ENCODE measurements at places on chromosomes 16 and 17.

DNA sequence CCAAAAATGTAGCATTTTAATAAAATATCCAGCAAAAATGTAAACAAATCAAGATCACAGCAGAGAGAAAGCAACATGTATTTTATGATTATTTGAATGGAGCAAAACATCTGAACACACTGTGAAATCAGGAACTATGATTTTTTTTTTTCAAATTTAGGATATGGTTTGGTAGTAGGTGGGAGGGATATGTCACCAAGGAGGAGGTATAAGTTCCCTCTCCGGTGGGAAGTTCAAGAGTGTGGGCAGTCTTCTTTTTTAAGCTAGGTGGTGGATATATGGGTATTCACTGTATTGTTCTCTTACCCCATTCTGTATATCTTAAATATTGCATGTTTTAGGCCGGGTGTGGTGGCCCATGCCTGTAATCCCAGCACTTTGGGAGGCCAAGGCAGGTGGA is 10.2 kb downstream of the CDR2 start:
- no peak for DNase-seq

DNA sequence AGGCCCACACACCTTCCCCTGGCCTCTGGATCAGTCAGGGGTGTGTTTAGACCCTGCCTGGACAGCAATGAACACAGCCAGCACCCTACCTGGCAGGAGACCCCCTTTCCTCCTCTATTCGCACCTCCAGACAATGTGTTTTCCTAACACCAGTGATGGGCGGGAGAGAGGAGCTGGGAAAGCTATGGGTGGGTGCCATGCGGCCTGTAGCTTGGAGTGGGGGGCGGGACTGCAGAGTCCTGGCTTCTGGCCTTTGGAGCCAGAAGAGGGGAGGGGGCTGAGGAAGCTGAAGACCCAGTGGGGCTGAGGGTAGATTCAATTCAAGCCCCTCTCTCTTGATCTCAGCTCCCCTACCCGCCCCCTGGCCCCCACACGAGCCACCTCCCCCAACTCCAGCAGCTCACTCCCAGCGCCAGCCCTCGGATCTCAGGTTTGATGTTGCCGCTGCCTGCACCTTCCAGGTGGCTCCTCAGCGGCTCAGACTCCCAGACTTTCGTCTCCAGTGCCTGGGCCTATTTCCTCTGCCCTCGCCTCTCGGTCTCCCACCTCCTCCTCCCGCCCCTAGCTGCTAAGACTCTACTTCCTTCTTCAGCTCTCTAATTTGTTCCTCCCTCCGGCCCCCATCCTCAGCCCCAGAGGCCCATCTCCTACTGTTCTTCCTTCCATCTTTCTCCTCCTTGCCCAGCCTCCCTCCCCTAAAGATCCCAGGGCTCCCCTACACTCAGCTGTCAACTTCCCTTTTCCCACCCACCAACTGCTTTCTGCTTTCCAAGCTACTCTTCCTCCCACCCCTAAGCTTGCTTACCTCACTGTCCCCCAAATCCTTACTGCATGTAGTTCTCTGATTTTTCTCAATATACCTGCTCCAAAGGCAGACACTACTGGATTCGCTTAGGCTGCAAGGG is 6.8 kb upstream of the SP6 start:
- DNase-seq = no peak

DNA sequence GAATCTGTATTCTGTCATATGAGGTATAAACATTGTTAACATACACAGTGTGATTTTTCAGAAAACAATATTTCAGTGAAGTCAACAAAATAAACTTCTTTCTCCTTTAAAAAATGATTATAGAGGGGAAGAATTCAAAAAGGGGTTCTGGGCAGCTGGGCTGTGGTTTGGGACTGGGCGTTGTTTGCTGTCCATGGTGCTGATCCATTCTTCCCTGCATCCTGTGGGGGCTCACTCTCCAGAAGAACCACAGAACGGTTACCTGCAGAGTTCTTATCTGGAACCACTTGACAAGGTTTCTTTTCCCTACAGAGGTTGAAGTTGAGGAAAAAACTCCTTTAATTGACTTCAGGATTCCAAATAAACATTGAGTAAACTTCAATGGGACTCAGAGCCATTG is 1091.0 kb downstream of the CDH8 start:
- DNase-seq = no peak

- DNase-seq = no peak
Measured at GRCh38 chr16:75244225-75244809, 7.1 kb downstream of the BCAR1 start.

DNA sequence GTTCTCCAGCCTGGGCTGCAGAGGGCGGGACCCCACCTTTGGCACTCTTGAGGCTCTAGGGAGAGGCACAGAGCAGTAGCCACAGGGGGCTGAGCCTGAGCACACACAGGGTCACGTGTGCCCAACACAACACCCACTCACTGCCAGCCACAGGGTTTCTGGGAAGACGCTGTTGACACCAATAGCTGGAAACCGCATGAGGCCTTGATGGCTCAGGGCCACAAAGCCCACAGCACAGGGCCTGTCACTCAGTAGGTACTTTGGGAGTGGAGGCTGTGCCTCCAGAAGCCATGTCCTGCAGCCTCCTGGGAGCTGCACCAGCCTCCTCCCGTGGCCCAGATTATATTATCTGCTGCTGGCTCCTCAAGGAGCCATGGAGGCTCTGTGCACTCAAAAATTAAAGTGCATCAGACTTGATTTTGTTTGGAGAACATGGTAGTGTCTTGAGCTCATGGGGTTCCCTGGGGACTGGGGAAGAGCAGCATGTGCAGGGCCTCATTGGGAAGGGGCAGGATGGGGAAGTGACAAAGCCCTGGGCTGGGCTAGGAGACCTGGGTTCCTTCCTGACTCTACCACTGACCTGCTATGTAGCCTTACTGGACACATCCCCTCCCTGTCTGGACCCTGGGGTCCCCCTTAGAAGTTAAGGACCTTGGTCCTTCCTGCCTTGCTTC is 12.5 kb upstream of the SREBF1 start:
- peak; percentile 88 for DNase-seq

- DNase-seq = no peak
Measured at GRCh38 chr16:82470620-82471152, 156.1 kb upstream of the CDH13 start.

DNA sequence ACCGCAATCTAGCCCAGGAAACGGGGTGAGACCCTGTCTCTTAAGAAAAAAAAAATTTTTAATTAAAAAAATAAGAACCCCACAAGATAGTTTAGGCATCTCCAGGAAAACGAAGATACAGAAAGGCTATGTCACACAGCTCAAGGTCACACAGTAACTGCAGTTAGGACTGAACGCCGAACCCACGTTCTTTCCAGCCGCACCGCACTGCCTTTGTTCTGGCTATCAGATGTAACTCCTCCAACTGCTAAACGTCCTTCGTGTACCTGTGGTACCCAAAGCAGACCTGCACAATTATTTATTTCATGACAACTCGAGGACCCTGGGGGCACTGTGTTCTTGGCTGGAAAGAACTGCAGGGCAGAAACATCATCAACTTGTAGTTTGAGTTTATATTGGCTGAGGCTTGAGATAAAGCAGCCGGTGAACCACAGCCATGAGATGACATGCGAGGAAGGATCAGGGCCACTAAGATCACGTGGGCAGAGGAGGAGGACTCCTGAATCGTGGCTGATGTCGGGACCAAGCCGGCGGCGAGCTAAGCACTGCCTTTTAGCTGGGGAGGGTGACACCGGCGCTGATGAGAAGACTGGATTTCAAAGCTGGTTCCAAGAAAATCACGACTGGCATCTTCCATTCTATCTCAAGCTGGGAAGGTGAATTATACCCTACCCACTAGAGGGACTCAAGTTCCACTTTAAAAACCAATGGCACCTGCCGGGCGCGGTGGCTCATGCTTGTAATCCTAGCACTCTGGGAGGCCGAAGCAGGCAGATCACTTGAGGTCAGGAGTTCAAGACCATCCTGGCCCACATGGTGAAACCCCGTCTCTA is 20.7 kb upstream of the MNT start:
- no peak for DNase-seq

- no peak for DNase-seq
Measured at GRCh38 chr16:57388359-57389086, 16.0 kb upstream of the CCL17 start.

GRCh38 chr16:66199189-66199588 is 167.3 kb upstream of the CDH5 start:
- no peak for DNase-seq

DNA sequence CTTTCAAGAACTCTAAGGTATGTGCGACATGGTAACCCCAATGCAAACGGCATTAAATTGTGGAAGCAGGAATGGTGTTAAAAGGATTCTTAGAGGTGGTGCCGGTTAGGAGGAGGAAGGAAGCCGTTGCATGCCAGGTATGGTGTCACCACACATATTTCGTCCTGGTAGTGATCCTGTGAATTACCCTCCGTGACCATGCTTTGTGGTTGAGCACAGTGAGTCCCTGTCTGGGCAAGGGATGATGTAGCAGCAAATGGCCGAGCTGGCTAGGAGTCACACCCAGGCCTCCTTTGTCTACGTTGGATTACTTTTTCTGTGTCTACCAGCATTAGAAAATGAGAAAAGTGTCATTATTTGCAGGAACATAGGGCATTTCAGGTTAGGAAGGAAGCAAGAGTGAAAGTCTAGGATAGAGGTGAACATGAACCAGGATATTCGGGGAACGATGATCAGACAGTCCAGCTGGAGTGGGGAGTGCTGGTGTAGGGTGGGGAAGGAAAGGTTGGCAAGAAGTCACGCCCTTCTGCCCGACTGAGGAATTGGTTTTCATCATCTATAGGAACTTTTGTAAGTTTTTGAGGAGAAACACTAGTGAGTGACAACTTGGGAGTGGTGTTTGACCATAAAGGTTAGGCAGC is 123.5 kb downstream of the PRKCA start:
- DNase-seq = no peak

GRCh38 chr17:78168242-78168902 is at the start of gene SYNGR2:
TSS of gene SYNGR2 (plus strand) at chr17:78168581. CDS start at chr17:78168617, 36 bp downstream.
- peak; percentile 87 for DNase-seq

GRCh38 chr17:32622540-32622939 is 135.7 kb downstream of the CDK5R1 start:
- no peak for DNase-seq

DNA sequence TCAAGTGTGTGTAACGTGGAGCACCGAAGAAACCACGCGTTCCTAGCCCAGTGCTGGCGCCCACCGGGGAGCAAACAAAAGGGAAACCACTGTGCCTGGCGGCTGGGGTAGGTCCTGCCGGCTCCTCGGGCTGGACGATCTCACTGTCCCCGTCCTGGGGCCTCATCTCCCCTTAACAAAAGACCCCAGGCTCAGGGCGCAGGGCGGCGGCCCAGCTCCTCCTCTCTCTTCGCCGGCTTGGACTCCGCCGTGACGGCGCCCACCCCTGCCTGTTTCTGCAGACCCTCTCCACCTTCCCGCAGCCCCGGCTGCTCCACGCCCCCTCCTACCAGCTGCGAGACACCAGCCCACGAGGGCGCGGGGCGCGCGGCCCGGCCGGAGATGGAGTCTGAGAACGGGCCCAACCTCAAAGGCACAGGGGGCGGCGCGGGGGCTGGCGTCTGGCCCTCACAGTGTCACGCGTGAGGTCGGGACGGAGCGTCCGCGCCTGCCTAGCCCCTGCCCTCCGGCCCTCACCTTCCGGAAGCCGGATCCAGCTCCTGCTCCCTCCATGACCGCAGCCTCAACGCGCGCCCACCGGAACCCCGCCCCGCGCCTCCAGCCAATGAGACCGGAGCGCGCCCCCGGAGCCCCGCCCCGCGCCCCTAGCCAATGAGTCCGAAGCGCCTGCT is at the start of gene CENPX:
CENPX (minus strand) TSS at position 569 of the 671 bp plus-strand sequence; CDS start at position 552, 17 bp downstream.
- DNase-seq = no peak

DNA sequence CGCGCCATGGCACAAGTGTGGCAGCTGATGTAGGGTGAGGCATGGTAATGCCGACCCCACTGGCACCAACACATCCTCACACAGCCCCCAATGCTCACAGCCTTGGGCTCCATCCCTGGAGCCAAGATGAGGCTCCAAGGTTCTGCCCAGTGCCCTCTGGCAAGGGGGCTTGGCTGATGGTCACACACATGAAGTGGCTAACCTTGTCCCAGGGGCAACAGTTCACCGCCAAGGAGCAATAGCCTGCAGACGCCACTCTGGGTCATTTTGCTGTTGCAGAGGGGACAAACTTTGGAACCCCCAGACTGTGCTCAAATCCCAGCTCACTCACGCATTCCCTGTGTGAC is 26.8 kb downstream of the TNFRSF13B start:
- no peak for DNase-seq

DNA sequence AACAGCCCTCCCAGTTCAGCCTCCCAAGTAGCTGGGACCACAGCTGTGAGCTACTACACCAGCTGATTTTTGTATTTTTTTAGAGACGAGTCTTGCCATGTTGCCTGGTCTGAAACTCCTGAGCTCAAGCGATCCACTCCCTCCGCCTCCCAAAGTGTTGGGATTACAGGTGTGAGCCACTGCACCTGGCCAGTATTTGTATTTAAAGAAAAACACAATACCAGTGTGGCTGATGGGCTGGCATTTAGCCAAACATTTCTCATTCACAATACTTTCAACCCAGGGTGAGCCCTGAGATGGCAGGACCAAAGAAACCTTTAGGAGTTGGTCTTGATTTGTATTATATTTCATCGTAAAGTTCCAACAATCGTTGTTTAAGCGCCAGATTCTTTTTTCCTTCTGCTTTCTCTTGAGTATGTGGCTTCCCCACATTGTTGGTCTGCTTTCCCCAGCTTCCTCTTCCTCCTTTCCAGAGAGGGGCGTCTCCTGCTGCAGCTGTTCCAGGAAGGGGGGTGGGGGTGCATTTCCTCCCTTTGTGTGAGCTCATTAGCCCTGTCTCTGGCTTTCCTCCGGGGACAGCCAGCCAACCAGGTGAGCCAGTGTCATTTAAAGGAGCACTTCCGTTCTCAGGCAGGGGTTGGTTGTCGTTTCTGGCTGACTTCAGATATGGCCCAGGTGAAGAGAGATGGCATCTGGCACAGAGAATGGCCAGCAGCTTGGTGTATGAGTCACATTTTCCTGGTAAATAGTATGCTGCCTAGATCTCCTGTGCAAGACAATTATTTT is 79.9 kb downstream of the GPRC5B start:
- DNase-seq = no peak

GRCh38 chr17:28554565-28554964 is 2.1 kb upstream of the UNC119 start:
- DNase-seq = no peak

DNA sequence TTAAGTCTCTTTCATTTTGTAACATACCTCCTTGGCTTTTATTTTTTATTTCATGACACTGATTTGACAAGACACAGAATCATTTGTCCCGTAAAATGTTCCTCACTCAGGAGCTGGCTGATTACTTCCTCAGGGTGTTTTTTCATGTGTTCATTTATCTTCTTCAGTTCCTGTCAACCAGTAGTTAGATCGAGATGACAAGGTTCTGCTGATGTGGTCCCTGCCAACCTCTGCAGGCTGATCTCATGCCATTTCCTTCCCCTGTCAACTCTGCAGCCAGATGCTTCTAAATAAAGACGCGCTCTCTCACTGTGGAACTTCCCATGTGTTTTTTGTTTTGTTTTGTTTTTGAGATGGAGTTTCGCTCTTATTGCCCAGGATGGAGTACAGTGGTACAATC is 8.1 kb upstream of the CXCL16 start:
- DNase-seq = no peak

GRCh38 chr17:17763734-17764133 is 73.1 kb downstream of the SREBF1 start:
- no peak for DNase-seq
